ENCODE measurements at places on chromosomes 5 and 9. TPM values are rescaled to one million over a fixed set of nuclear protein-coding genes. Genes with fewer than 3 reads are reported as not detected.

DNA sequence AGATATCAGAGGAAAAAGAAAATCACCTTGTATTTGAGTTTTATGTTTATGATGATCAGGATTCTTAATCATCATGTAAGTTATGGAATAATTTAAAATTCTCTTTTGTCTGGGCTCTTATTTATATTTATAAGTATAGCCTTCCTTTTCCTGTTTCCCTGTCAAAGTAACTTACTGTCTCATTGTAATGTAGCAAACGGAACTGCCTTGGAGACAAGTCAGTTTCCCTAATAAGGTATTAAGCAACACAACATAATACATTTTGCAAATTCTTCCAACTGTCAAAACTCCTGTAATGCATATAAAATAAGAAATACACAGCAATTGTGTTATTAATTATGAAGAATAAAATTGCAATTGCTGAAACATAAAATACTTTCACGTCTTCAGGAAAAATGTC, 463.2 kb downstream of the MAT2B start:
- H3K4me1 ChIP-seq: no peaks in the 10 kb centered on the region
- H3K36me3 ChIP-seq: peaks cover 8% of the 10 kb centered on the region
- no peaks in the 10 kb centered on the region for H3K27me3 ChIP-seq
- H3K4me3 ChIP-seq: no peak overlapping the region

DNA sequence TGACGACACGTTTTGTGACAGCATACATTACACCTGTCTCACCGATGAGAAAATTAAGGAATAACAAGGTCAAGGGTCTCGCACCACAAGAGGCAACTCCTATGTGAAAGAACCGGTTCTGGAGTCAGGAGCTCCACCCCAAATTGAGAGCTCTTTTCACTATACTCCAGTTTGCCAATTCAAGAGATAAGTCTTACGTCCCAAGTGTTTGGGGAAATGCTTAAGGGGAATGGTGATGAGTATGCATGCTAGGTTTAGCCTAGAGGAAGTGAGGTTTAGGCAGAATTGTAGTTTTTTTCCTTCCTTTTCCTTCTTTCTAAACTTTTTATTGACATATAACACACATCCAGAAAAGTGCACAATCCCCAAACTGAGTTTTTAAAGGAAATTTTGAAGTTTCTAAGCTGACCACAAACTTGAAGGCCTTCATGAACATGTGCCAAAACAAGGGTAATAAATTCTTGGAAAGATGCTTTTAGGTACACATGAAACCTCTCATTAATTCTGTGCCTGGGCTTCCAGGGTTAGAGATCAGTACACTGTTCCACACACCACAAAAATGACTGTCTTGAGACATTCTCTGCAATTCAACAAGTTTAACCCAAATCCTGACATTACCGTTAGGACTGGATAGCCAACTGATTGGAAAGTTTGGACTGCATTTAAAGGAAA, 127.6 kb upstream of the SLC1A3 start:
- no peaks in the 10 kb centered on the region for H3K27me3 ChIP-seq
- H3K27ac ChIP-seq: no peak overlapping the region
- no peak overlapping the region for H3K4me3 ChIP-seq
- no peaks in the 10 kb centered on the region for H3K4me1 ChIP-seq
- no peak for DNase-seq
- no peaks in the 10 kb centered on the region for H3K36me3 ChIP-seq

DNA sequence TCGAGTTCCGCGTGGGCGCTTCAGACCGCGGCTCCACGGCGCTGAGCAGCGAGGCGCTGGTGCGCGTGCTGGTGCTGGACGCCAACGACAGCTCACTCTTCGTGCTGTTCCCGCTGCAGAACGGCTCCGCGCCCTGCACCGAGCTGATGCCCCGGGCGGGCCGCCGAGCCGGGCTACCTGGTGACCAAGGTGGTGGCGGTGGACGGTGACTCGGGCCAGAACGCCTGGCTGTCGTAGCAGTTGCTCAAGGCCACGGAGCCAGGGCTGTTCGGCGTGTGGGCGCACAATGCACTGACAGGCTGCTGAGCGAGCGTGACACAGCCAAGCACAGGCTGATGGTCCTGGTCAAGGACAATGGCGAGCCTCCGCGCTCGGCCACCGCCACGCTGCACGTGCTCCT, 3.7 kb upstream of the PCDHB15 start:
- peaks cover 67% of the 10 kb centered on the region for H3K27me3 ChIP-seq
- H3K27ac ChIP-seq: no peak overlapping the region
- H3K4me3 ChIP-seq: no peak overlapping the region
- H3K4me1 ChIP-seq: no peaks in the 10 kb centered on the region
- DNase-seq: no peak

DNA sequence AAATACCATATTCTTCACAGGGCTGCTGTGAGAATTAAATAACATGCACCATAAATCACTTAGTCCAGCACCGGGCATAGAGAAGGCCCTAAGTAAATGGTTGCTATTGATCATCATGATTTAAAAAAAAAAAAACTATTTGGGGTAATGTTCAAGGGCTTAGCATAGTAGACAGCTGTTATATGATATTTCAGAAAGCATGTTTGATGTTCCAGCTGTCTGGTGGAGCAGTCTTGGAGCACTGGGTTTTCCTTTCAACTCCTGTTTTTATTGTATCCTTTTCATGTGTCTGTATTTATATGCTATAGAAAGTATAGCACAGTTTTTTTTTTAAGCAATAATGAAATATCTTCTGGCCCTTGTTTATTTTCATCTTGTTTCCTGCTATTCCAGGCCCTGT, 28.0 kb upstream of the TOMM5 start:
- no peak for DNase-seq
- no peaks in the 10 kb centered on the region for H3K36me3 ChIP-seq
- no peaks in the 10 kb centered on the region for H3K4me1 ChIP-seq
- H3K4me3 ChIP-seq: no peak overlapping the region
- H3K27ac ChIP-seq: no peak overlapping the region
- peaks cover 6% of the 10 kb centered on the region for H3K27me3 ChIP-seq

DNA sequence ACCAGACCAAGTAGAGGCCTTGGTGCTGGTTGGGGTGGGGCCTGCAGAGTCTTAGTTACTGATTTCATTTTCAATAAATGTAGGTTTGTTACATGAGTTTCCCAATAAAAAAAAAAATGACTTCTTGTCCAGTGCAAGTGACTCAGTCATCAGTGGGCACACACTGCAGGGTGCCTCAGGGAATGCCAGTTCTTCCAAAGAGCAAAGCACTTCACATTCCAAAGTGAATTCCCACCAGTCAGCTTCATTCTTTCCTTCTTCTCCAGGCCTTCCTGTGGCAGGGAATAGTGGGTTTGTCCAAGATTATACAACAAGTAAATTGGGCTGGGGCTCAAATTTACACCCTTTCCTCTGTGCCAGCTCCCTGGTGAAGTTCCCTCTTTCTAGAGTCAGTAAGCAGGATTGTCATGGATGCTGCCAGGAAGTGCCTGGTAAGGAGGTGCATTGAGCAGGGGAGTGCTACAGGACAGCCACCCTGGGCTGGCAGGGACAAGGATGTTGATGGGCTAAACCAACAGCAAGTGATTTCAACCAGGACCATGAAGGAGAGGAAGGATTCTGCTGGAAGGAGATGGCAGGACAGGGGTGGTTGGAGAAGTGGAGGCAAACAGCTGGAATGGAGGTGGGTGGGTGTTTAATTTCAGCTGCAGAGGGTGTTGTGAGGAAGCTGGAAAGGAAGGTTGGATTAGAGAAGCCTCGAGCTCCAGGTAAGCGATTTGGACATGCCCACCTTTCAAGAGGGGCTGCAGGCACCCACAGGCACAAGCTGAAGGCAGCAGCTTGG, 3.7 kb upstream of the B4GALT7 start:
- DNase-seq: no peak
- H3K36me3 ChIP-seq: peaks cover 23% of the 10 kb centered on the region
- no peak overlapping the region for H3K4me3 ChIP-seq
- no peaks in the 10 kb centered on the region for H3K27me3 ChIP-seq

DNA sequence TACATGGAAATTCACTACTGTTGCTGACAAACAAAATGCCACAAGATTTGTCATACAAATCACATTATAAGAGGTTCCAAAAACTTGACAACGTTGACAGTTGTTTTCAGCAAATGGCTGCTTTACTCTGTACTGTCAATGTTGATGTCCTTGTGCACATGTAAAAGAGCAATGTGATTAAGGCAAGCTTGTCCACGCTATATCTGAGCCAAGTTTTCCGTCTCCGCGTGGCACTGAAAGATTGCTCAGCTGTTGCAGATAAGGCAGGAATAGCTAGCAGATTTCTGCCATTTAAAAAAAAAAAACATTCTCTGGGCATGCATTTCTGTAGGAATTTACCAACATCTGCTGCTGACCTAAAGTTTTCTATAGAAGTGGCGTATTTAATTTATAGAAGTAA, 46.4 kb upstream of the MEF2C start:
- H3K27ac ChIP-seq: no peak overlapping the region
- peaks cover 14% of the 10 kb centered on the region for H3K36me3 ChIP-seq
- H3K4me1 ChIP-seq: peaks cover under 1% of the 10 kb centered on the region
- no peak overlapping the region for H3K4me3 ChIP-seq
- H3K27me3 ChIP-seq: no peaks in the 10 kb centered on the region

- H3K4me1 ChIP-seq: no peaks in the 10 kb centered on the region
- no peaks in the 10 kb centered on the region for H3K36me3 ChIP-seq
- H3K27me3 ChIP-seq: no peaks in the 10 kb centered on the region
- no peak overlapping the region for H3K27ac ChIP-seq
Measured at GRCh38 chr5:146788898-146789297, 89.7 kb downstream of the PPP2R2B start.

GRCh38 chr9:91312717-91313325, 48.9 kb downstream of the AUH start:
- no peak for DNase-seq
- no peak overlapping the region for H3K4me3 ChIP-seq
- peaks cover 18% of the 10 kb centered on the region for H3K36me3 ChIP-seq
- no peaks in the 10 kb centered on the region for H3K27me3 ChIP-seq

DNA sequence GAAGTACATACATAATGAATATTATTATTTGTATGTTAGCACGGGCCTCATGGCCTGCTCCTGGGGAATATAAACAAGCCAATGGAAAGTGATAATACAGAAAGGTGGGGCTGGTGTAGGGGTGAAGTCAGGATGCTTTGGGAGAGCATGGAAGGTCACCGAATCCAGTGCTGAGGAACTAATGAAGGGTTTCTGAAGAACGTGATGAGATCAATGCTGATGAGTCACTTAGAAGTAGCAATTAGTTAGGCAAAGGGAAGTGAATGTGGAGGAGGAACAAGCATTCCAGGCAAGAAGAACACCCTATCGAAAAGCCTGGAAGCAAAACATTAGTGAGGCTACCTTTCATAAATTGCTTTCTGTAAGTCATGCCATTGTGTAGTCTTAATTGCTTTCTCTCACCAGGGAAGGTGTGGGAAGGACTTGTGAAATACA, 2.1 kb downstream of the ANXA1 start:
- H3K36me3 ChIP-seq: no peaks in the 10 kb centered on the region
- no peak for DNase-seq
- no peak overlapping the region for H3K27ac ChIP-seq
- H3K27me3 ChIP-seq: no peaks in the 10 kb centered on the region
- no peak overlapping the region for H3K4me3 ChIP-seq

DNA sequence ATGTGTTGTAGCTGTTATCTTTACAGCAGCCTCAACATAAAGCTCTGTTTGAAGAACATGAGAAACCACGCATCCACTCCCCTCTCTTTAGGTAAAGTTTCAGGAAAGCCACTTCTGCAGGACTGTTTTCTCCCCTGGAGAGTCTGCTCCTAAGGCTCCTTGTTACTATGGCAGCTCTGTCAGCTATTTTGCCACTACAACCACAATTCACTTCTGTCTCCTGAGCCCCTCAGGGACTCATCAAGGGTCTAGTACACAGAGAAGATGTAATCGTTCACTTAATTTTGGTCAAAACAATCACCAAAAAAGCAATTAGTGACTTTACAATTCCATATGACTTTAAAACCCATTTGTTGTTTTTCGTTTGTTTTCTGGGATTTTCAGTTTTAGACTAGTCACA, 157.7 kb downstream of the FBN2 start:
- no peak overlapping the region for H3K4me3 ChIP-seq
- no peak overlapping the region for H3K27ac ChIP-seq
- no peaks in the 10 kb centered on the region for H3K36me3 ChIP-seq
- DNase-seq: no peak

DNA sequence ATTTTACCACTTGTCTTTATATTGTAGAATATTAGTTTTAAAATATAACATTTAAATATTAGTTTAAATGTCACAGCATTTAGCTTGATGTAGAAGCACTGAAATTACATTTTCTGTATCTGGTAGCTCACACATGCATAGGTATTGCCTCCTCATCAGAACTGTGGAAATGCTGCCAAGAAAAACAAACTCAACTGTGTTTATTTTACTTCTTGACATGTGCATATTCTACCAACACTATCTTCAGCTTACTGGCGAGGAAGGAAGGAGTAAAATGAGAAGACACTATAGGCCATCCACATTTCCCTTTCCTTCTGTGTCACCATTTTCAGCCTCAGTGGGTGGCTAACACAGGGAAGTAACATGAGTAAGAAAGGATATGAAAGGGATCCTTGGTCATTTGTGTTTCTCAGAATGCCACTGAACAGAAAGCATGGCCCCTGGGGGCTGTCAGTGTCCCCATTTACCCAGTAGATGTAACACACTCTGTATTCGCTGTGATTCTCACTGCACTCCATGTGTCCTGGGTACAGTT, 81.0 kb upstream of the HTR4 start:
- H3K36me3 ChIP-seq: no peaks in the 10 kb centered on the region
- H3K4me1 ChIP-seq: peaks cover 24% of the 10 kb centered on the region
- no peak overlapping the region for H3K4me3 ChIP-seq
- peaks cover 4% of the 10 kb centered on the region for H3K27me3 ChIP-seq
- no peak overlapping the region for H3K27ac ChIP-seq

DNA sequence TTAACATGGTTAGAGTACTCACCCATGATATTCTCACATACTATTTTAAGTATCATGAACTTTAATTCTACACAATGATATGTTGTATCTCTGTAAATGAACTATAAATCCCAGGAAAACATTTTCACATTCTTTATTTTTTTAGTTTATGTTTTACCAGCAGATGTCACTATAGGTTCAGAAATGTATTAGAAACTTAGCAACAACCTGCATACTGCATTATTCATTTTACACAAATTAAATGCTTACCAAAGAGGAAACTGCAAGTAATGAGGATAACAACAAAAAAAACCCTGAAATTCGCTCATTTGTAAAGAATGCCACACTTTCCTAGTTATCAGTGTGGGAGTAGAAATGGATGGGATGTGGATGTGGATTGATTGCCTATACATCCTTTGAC, 217.5 kb upstream of the OTULINL start:
- no peaks in the 10 kb centered on the region for H3K27me3 ChIP-seq
- H3K4me3 ChIP-seq: no peak overlapping the region
- no peak for DNase-seq
- no peak overlapping the region for H3K27ac ChIP-seq

TRAF2 gene
- 13.2 TPM for polyA plus RNA-seq

ASTN2 gene
- polyA plus RNA-seq: 1.6 TPM

PRELID2 gene
- 4.0 TPM for polyA plus RNA-seq

FAM81B gene
- not detected for polyA plus RNA-seq

TPPP gene
- not detected for polyA plus RNA-seq

RASEF gene
- polyA plus RNA-seq: not detected

RNF183 gene
- polyA plus RNA-seq: not detected

MVB12B gene
- 2.6 TPM for polyA plus RNA-seq

IL9 gene
- polyA plus RNA-seq: not detected

CTSV gene
- not detected for polyA plus RNA-seq
